ENCODE measurements at places on chromosomes 7 and 10.

- DNase-seq: no peak
Measured at GRCh38 chr7:52569151-52569550, 466.3 kb upstream of the POM121L12 start.

DNA sequence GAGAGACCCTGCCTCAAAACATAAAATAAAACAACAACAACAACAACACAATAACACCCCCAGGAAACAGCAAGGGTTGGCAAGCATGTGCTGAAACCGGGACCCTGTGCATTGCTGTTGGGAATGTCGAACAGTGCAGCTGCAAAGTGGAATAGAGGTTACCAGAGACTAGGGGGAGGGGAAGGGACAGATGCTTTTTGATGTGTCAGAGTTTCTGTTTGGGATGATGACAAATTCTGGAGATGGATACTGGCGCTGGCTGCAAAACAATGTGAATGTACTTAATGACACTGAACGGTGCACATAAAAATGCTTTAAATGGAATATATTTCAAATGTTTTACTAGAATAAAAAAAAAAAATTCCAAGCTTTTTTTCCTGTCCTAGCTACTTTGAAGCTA lies 241.8 kb downstream of the TEX36 start:
- no peak for DNase-seq

GRCh38 chr10:119305860-119306513 lies 98.6 kb downstream of the GRK5 start:
- peak; percentile 86 for DNase-seq

GRCh38 chr10:29802171-29802570 lies 167.4 kb upstream of the SVIL start:
- DNase-seq: no peak

GRCh38 chr10:116521424-116522290 lies 24.1 kb upstream of the PNLIP start:
- DNase-seq: peak; percentile 17

DNA sequence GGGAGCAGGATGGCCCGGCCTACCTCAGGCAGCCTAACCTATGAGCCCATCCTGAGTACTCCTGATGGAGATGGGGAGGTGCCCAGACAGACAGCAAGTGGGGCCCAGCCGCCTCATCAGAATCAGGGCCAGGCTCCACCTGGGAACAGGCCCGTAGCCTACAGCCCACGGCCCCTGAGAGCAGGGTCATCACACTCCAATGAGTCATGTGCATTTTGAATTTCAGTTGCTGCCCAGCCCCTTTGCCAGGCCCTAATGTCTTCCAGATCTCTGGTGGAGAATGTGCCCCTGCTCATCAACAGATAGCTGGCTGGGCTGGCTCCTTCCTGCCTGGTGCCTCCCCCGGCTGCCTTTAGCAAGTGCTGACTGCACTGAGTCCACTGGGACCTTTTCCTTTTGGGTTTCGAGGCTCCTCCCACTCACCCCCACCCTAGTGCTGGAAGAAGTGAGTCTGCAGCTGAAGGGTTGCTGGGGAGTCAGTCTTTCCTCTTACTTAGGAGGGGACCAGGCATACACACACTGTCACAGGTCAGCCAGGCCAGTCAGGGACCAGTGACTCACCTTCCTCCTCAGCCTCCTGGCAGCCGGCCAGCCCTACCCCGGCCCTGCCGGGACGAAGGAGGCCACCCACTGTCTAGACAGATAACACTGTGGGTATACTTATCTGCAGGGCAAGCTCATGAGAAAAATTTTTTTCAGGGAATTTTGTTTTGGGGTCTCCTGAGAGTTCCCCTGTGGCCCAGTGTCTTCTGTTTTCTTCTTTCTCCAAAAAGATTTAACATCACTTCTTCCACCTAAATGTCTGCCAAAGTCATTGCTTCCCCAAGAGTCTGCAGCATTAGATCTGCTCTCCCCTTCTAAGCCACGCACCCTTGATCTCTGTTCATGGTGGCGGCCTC lies 9.1 kb upstream of the ASIC3 start:
- peak; percentile 26 for DNase-seq

DNA sequence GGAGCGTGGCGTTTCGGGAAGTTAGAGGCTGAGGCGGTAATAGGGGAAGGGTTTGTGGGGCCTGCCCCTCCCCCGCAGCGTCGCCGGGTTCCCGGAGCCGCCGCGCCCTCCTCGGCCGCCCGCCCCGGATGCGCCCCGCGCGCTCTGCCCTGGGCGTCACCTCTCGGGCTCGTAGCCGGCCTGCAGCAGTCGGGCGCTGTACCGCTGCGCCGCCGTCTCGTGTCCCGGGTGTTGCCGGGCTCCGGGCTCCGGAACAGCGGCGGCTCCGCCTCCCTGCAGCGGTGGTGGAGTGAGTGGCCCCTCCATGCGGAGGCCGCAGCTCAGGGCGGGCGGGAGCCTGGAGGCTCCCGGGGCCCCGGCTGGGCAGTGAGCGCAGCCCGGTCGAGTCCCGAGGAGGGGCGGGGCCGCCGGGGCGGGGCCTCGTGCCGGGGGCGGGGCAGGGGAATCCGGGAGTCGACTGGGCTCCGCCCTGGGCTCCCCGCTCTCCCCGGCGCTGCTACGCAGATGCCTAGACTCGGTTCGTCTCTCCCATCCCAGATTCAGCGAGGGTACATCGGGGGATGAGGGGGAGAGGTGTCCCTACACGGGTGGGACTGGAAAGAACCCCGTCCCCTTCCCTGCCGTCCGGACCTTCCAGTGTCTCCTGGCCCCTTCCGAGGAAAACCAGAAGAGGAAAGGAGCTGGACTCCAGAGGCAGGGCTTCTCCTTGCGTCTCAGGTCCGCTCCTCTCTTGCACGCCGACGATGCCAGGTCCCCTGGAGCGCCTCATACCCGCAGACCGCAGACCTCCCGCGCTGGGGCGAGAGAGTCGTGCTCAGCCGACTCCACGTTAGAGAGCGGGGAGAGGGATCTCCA lies at the start of gene IMPDH1:
Gene IMPDH1, minus strand, starts transcription at position 387 of the 855 bp plus-strand sequence. Its CDS starts 81 bp downstream, at position 306.
- peak; percentile 88 for DNase-seq

- no peak for DNase-seq
Measured at GRCh38 chr7:7861211-7861633, 107.4 kb upstream of the GLCCI1 start.

All from CD4-positive, alpha-beta T cell treated with Interleukin-12 subunit alpha and Interleukin-12 subunit beta, for 1 hour (primary cell).